Activated CD4-positive, CD25-positive, alpha-beta regulatory T cell treated with anti-CD3 and anti-CD28 coated beads, Interleukin-2, amount 50 U/mL, for 72 hours (primary cell): ENCODE measurements at places on chromosomes 5 and 9.

- no peak for DNase-seq
Measured at GRCh38 chr5:128228008-128228407, 144.4 kb downstream of the SLC12A2 start.

GRCh38 chr5:31884896-31885295, 246.0 kb downstream of the PDZD2 start:
- DNase-seq, result no peak

DNA sequence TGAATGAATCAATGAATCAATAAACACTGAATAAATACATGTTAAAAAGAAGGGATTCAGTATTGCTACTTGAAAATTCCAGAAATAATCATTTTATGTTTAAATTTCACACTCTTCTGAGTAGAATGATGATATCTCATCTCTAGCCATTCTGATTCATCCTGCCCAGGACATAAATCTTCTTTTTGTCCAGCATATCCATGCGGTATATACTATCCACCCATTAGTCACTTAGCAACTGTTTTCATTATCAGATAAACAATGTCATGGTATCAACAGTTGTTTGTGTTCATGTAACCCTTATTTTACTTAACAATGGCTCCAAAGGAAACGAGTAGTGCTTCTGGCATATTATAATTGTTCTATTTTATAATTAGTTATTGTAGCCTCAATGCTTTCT, 432.4 kb upstream of the SMC2 start:
- DNase-seq, result no peak

GRCh38 chr9:111868475-111868874, 28.1 kb upstream of the UGCG start:
- no peak for DNase-seq

GRCh38 chr9:78541868-78542443, 245.0 kb downstream of the PSAT1 start:
- no peak for DNase-seq

DNA sequence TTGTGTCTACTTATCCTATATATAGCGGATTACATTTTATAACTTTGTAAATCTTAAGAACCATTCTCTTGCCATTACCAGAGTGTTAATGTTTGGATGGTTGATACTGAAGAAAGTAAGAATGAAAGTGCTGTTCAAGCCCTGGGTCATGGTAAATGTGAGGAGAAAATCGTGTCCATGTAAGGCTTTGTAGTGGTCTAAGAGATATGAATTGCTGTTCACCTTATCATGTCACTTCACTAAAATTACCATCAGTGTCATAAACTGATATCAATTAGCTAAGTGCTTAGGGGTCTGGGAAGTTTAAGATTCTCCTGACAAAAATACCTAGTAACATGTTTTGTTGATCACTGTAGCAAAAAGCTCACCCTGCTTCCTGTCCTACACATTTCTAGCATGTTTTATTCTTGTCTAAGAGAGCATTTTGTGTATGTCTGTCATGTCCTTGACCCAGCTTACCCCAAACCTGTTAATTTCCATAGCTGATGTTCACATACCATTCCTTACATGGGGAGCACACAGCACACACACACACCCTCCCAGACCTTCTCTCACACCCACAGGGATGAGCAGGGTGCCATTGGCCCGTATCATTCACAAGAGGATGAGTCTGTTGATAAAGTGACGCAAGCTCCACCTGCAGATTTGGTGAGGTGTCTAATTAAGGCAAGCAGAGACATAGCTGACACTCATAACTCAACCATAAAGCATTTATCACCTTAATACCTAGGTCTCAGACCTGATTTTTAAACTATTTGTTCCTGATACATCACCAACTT, 125.1 kb upstream of the PAM start:
- DNase-seq, result no peak

DNA sequence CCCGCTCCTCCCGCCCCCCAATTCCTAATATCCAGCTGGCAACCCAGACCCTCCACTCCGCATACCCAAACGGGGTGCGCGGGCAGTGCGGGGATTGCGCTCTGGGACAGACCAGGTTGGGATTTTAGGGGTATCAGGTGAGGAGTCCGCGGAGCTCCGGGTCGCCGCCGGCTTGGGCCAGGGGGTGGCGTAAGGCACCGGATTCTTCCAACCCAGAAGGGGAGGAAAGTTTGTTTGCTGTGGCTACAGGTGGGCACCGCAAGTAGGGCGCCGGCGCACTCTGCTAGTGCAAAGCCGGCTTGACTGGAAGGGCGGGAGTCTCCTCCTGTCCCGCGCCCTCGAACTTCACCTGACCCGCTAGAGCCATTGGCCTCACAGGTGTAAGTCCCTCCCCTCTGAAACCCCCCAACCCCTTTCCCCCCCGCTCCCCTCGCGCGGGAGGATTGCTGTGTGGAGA, 709 bp downstream of the IQGAP2 start:
- peak; percentile 62 for DNase-seq

GRCh38 chr5:14760548-14761002, 96.1 kb downstream of the OTULIN start:
- no peak for DNase-seq

GRCh38 chr5:62138607-62139006, 167.4 kb upstream of the KIF2A start:
- no peak for DNase-seq

- DNase-seq, result peak; percentile 59
Measured at GRCh38 chr9:125409637-125410521, 148.3 kb downstream of the GAPVD1 start.

DNA sequence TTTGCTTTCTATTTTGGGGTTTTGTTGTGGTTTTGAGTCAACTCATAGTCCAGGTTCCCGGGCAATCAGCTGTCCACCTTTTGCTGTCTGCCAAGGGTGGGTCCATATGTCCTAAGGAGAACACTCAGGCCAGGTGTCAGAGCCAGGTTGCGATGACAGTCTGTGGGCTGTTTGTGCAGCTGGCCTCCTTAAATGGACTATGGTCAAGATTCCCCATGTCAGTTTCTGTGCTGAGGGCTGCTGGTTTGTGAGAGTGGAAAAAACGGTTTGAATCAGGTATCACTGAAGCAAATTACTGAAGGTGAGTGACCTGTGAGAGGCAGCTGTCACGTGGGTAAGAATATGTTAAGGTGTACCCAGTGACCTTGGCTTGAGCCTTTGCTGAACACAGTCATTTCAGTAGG, 33.0 kb downstream of the SNX30 start:
- no peak for DNase-seq

- no peak for DNase-seq
Measured at GRCh38 chr5:83095957-83096539, 18.7 kb downstream of the XRCC4 start.

GRCh38 chr9:36780186-36780585, 207.5 kb downstream of the MELK start:
- no peak for DNase-seq

GRCh38 chr5:102528600-102528999, 29.8 kb upstream of the SLCO6A1 start:
- no peak for DNase-seq
